ENCODE measurements at places on chromosomes 2 and 18.

- DNase-seq: no peak
Measured at GRCh38 chr2:176692533-176692932, 423.3 kb downstream of the MTX2 start.

DNA sequence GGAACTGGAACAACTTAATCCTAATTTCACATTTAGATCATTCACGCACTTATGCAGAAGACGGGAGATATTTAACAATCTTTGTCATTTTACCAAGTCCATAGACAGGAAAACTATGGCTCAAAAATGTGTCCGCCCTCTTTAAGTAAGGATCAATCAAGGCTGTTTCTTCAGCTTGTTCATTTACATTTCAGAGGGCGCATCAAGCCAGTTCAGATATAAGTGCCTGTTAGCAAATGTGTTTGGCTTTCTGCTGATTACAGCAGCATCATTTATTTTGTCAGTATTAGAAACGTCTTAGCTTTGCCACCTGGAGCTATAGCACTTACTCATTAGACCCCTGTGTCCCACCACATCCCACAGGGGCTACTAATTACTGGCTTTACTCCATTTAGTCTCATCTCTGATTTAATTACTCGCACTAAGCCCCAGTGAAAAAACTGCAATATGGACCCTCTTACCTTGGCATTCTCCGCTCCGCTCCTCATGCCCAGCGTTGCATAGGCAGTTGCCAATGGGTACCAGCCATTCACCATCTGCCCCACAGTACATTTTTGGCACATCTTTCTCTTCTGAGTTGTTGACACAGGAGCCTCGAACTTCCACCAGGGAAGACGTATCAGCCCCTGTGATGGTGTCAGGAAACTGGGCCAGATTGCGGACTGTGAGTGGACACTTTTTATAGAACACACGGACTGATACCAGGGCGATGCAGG is 8.7 kb downstream of the EPHA4 start:
- DNase-seq: no peak

DNA sequence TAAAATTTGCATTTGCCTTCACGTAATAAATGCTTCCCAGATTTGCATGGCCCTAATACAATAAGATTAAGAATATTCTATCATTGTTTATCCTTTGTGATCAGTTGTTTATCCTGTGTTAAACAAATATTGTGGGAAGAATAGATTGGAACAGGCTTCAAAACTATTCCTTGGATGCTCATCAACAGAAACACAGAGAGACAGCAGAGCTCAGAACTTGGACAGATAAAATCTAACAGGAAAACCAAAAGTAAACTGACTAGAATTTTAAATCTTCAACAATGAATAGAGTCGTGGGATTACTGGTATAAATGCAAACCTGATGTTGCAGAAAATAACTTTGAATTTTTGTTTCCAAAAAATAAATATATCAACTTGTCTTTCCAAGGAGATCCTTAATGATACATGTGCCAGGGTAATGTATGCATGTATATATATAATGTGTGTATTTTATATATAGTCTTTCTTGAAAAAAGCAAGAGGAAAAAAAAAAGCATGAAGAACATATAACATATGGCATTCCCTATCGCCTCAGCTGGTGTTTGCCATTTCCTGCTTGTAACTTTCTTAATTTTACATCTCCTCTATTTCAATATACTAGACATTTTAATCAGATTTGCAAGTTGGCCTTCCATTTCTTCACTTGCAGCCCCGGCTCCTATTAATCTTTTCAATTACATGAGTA is 59.9 kb upstream of the TANK start:
- DNase-seq: no peak

DNA sequence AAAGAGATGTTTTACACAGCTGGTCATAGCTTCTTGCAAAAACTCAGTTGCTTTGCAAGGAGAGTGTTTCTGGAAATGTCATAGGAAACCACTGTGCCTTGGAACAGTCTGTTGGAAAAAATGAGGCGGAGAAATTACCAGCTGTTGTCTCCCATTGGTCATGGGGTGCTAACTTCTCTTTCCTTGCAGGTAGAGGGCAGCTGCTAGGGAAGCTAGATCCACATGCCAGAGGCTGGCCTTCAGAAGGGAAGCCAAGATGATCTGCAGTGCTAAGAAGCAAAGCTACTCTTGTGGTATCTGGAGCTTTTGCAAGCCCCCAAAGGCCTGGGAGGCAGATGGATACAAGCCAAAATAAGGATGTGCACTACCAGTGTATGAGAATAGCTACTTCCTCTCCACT is 34.8 kb upstream of the LAMA1 start:
- DNase-seq: no peak

GRCh38 chr2:159226059-159226461 is 60.4 kb downstream of the WDSUB1 start:
- DNase-seq: no peak

DNA sequence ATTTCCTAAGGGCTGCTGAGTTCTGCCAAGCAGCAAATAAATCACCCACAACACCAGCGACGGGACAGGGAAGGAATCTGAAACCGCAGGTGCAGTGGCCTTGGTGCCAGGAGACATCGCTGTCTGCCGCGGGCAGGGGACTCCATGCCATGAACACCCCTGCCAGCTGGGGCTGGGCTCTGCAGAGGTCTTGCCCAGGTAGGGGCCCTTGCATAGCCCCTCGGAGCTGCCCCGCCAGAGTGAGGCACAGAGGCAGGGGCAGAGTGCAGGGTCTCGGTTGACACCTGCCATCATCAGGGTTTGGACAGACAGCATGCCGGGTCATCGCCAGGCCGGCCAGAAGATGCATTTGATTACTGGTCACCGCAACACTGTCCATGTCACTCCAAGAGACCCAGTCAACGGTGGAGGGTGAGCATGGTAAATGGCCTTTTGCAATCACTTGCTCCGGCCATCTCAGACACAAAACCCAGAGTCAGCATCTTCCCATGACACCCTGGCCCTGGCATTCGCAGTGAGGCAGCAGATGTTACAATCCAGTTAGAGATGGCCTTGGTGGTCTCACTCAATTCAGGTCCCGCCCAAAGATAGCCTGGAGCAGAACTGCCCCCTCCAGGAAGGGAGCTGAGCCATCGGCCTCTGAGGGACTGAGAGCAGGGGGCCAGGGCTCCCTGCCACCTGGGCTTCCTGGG is 255.4 kb downstream of the NDUFA10 start:
- DNase-seq: no peak

GRCh38 chr2:794554-795241 is 117.5 kb upstream of the TMEM18 start:
- no peak for DNase-seq

- no peak for DNase-seq
Measured at GRCh38 chr2:160053946-160054345, 8.5 kb downstream of the PLA2R1 start.

DNA sequence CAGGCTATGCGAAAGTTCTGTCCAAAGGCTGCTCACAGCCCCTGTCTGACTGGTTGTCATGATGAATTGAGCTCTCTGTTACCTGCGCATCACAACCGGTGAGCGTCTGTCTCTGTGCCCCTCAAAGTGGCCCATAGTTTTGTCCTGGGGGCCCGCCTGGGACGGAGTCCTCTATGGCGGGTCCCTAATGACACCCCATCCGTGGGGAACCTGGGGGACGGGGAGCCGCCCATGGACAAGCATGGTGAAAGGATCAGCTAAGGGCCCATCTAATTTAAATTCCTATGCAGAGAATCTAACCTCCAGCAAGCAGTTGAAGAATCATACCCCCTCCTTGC is 473 bp downstream of the ELMOD3 start:
- no peak for DNase-seq

DNA sequence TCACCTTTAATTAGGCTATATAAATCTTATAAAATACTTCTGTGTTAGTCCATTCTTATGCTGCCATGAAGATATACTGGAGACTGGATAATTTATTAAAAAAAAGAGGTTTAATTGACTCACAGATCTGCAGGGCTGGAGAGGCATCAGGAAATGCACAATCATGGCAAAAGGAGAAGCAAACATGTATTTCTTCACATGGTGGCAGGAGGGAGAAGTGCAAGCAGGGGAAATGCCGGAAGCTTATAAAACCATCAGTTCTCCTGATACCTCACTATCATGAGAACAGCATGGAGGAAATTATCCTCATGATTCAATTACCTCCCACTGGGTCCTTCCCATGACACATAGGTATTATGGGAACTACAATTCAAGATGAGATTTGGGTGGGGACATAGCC is 504.4 kb downstream of the RIT2 start:
- no peak for DNase-seq

GRCh38 chr18:78770139-78770822 is 209.3 kb upstream of the SALL3 start:
- DNase-seq: no peak

GRCh38 chr18:48922801-48923730 is 27.7 kb downstream of the SMAD7 start:
- DNase-seq: no peak

GRCh38 chr2:233441161-233442027 is 87.1 kb downstream of the DGKD start:
- DNase-seq: no peak

- no peak for DNase-seq
Measured at GRCh38 chr2:65062843-65063825, 6.9 kb downstream of the CEP68 start.

DNA sequence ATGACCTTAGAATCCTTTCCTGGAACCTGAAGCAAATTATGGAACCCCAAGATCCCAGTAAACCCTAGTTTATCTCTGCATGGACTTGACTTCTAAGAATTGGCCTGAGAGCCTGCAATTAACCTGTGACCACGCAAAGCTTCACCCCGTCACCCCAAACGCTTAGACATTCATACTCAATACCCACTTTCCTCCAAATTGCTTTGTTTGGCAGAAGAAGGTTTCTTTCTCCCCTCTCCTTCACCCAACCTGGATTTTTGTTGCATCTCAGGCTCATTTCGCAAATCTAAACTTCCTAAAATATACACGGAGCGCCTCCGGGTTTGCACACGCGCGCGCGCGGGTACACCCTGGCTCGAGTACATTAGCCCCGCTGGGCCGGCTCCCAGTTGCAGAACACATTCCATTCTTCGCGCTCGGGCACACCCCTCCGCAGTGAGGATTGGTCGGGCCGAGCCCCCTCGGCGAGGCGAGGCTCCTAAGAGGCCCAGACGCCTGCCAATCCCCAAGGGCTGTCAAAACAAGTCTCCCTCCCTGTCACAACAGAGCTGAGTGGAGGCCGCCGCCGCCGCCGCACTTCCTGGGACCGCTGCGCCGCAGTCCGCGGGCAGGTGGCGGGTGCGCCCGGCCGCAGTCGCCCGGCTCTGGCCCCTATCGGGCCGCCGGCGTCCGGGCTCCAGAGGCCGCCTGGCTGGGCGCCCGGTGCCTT is at the start of gene PLCL1:
Gene PLCL1, plus strand, starts transcription at position 545 of the 709 bp plus-strand sequence.
- DNase-seq: peak; percentile 90

DNA sequence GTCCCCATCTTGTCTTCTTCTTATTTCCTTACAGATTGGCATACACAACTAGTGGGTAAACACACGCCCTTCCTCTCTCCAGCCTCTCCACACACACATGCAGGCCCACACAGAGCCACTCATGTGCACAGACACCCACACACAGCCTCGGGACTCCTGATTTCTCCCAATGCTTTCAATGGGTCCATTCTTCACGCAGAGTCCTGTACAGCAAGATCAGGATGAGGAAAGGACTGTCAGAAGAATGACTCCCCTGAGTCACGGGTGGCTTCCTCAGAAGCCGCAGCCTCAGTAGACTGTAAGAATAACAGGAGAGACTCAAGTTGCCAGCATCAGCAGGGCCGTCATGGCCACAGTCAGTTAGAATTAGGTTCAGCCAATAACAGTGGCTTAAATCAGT is 109.1 kb upstream of the GLI2 start:
- DNase-seq: no peak

DNA sequence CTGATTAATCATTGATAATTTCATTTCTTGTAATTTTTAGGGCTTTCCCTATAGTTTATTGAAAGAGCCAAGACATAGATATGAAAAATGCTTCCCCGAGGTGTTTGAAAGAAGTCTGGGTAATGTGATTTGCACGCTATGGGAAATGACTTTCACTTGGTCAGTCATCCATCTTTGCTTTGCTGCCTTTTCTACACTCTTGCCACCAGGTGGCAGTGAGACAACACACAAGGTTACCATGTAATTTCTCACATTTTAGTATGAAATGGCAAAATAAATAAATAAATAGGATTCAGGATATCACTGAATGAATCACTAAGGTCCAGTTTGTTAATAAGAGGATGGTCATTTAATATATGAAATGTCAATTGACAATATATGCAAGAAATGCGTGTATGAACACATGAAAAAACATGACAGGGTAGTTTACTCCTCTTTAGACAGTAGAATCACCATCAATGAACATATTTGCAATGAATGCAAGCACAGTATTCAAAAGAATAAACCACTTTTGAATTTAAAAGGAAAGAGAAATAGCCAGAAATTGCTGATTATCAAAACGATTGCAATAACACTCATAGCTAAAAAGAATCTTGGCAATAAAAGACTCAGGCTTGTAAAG is 52.2 kb upstream of the KCNH7 start:
- DNase-seq: peak; percentile 6

DNA sequence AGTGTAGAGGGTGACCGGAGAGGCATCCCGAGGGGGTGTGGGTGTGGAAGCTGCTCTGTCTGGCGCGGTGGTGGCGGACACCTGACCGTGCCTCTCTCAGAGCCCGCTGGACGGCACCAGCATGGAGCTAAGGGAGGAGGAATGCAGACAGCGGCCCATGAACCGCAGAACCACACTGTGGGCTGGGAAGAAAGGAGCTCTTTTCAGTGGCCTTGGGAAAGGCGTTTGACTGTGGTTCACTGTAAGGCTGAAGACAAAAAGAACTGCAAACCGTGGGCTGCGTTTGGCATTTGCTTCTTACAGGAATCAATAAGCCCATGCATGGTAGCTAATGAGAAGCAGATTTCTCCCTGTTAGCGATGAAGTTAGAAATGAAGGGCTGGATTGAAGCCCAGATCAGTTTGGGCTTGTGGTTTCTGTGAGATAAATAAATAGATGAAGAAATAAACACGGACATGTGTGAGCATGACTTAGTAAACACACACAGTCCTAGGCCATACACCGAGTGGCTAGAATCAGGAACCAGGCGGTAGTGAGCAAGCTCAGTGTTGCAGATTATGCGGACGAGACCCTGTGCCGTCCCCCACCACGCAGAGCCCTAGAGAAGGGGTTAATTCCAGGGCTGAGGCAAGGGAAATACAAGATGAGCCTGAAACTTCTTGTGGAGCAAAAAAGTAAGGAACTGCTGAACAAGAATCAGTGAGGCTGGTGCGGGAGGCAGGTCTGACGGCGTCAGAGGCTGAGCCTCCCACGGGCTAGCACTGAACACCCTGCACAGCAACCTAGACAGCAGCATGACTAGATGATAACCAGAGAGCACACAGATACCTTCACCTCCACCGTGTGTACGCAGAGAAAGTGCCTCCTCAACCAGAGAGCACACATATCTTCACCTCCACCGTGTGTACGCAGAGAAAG is 29.3 kb upstream of the NFATC1 start:
- no peak for DNase-seq

- no peak for DNase-seq
Measured at GRCh38 chr2:143717536-143718168, 588.4 kb downstream of the ARHGAP15 start.

GRCh38 chr18:58789876-58790240 is 74.8 kb upstream of the ZNF532 start:
- DNase-seq: no peak

GRCh38 chr2:220420820-220421219 is 793.4 kb downstream of the SLC4A3 start:
- no peak for DNase-seq

GRCh38 chr2:204112084-204112770 is 175.7 kb downstream of the ICOS start:
- no peak for DNase-seq
